Fibroblast of skin of left biceps (primary cell): ENCODE measurements at places on chromosomes 2 and 18.
A peak's percentile ranks its signal among the peaks of the same experiment; 100 is the strongest.

DNA sequence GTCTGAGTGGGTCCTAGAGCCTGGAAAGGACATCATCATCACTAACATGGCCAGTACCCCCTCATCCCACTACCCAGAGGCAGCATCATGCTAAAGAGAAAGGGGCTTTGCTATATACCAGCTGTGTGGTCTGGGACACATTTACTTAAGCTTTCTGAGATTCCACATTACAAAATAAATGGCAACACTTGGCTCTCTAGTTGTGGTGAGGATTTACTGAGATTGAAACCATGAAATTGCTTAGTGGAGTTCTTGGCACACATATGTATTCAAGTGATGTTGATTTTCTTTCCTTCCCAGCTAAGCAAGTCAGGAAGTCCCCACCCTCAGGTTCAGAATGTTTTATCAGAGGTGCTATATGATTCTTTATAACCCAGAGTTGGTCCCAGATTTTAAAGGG is 362.0 kb downstream of the CLIP4 start:
- DNase-seq = no peak

GRCh38 chr2:122340246-122340645 is 584.8 kb downstream of the TSN start:
- no peak for DNase-seq

- no peak for DNase-seq
Observed at GRCh38 chr18:75365254-75365629, 62.3 kb downstream of the SMIM21 start.

DNA sequence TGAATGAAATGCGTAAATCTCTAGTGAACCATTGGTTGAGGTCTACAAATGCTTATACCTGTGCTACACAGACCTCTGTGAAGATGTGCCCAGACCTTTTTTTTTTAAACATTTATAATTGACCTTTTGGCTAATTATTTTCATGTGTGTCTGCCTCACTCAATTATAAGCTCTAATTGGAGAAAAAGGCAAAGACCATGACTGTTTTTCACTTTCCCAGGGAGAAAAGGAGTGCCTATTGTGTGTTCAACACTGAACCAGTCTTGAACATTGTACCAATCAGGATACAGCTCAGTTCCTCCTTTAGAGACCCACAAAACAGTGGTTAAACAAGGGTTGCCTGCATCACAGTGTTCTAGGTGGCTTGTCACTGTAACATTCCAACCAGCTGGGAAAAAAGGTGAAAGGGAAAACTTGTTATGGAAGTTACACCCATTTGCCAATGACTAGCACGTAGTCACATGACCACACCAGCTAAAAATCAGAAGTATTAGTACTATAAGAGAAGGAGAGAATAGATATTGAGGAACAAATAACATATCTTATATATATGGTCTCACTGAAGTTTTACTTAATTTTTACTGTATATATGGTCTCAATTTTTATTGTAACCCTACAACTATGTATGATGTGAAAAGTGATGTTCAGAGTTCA is 13.4 kb downstream of the TANK start:
- no peak for DNase-seq

DNA sequence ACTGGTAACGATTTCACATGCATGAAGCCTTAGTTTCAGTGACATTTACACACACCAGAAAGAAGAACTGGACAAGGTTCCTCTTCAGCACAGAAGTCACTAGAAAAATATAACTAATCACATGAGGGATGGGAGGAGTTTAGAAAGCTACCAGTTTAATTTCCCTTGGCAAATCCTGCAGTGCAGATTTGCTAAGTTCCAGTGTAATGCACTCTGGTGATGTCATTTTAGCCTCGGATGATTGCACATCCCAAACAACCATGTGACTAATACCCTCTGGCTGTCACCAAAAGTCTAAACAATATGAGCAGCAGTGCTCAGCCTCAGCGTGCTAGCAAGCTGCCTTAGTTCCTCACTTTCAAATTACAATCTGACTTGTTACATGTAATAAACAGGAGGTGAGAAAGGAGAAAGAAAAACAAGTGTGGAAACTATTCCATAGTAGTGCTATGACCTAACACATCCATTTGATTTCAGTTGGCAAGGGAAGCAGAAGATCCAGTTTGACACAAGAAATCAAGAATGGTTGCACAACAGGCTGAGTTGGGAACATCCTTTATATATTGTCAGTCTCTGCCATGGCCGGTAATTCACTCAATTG is 35.3 kb upstream of the PPP1CB start:
- DNase-seq = peak; percentile 55

DNA sequence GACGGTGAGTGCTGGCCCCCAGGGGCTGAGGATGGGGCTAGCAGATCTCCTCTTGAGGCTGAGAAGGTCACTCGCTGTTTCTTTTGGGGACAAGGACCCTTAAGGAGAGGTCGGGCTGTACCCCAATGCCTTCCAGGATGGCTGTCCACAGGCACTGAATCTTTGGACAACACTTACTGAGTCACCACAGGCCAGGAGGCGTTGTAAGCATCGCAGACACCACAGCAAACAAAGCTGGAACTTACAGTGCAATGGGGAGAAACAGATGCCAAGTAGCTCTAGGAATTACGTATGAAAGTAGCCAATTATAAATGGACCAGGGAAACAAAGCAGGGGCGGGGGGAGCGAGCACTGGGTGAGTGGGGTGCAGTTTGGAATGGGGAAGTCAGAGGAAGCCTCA is 219.8 kb downstream of the GLI2 start:
- DNase-seq = no peak
